ENCODE measurements at places on chromosomes 1 and 21.

DNA sequence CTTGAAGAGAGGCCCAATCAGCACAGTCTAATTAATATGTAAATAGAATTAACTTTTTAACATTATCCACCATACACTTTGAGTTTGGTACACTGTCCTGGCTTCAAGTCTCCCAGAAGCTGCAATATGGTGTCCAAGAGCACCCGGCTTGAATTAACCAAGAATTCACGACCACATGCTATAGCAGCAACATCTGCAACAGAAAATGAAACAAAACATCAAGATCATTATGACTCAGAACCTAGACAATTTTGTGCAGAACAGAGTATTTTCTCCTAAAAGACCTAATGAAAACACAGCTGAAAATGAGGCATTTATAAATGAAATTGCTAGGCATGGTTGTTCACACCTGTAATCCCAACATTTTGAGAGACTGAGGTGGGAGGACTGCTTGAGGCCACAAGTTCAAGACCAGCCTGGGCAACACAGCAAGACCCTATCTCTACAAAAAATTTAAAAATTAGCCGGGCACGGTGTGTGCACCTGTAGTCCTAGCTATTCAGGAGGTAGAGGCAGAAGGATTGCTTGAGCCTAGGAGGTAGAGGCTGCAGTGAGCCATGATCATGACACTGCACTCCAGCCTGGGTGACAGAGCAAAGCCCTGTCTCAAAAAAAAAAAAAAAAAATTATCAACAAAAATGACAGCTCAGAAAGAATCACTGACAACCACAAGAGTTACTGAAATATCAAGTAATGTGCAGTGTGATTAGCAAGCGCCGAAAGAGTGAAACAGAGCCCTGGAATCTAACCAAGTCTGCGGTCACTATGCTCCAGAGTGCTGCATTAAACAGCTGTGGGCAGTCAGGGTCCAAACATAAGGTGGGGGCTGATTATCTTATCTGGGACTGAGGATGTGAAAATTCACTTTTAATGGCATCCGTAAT is 45.3 kb downstream of the HSF2BP start:
- peak; percentile 34 for DNase-seq

GRCh38 chr1:61334718-61335589 is 252.6 kb downstream of the NFIA start:
- no peak for DNase-seq

DNA sequence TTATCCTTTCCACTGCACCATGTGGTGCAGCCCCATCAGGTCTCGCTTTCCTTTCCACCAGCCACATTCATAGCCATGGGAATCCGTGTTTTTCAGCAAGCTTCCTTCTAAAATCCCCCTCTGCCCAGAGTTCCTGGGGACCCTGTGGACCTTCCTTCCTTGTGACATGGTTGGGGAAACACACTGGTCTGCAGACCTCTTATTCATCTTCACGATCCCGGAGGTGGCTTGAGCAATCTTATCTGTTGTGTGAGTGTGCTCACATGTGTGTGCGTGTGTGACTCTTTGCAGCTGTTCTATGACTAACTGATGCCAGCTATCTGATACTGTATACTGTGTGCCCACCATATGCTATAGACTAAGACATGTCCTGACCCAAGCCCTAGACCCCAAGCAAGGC is 15.6 kb upstream of the IL10 start:
- DNase-seq, result no peak

DNA sequence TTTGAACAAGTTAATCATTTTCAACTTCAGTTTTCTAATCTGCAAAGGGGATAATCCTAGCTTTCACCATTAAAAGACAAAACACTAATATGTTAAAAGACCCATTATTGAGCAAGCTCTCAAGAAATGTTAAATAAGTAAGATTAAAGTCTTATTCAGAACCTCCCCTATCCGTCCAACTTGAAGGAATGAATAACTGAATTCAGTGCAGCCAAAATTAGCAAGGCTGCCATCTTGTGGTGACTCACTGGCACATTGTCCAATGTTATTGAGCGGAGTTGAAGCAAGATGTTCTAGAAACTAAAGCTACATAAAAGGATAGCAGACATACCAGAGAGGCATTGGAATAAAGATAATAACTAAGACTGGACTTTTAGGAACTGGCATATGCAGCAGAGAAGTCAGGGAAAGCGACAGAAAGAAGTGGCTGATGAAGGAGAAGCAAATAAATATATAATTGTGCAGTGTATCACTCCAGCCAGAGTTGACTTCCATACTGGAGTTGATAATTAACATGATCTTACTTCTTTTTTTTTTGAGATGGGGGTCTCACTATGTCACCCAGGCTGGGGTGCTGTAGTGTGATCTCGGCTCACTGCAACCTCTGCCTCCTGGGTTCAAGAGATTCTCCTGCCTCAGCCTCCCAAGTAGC is 8.2 kb upstream of the CAP1 start:
- DNase-seq, result no peak

- no peak for DNase-seq
Observed at GRCh38 chr1:65817891-65818290, 25.2 kb downstream of the PDE4B start.
